ENCODE measurements at places on chromosomes 5 and 9. TPM values are rescaled to one million over a fixed set of nuclear protein-coding genes. Genes with fewer than 3 reads are reported as not detected.

Gene PPWD1
- total RNA-seq, result 56.9 TPM

DNA sequence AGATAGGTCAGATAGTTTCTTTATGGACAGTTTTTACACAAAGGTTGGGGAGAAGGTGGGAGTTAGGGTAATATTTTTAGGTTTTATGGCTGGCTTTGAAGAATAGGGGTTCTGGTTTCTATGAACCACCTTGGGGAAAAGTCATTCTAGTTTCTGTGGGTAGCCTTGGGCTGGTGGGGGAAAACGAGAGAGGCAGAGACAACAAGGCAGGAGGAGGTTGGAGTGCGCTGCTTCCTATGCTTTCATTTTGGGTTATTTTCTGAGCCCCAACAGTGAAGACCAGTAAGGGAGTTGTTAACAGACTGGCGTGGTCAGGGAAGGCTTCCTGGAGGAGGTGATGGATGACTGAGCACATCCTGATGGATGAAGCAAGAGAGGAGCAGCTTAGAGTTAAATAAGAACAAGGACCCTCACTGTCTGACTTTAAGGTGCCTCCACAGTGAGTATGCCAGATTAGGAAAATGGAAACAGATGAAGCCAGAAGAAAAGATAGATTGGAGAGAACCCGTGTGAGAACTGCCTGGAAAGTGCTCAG, 81.9 kb downstream of the PDZD2 start:
- DNase-seq, result no peak

- no peak for DNase-seq
Measured at GRCh38 chr5:307306-307705, 14.2 kb upstream of the AHRR start.

Gene TMEM215
- not detected for total RNA-seq

DNA sequence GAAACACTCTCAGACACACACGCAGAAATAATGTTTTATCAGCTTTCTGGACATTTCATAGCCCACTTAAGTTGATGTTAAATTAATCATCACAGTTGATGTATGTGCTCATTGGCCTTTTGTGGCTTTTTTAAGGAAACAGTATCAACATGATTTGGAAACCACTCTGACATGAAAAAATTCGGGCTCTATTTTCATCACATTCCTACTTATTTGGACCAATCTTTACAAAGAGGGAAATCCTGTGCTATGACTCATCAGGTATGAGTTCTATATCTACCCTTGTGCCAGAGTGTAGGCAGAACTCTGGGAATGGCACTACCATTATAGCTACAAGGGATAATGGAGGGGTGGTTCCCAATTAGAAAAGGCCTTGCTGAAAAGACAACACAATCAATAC, 388.4 kb upstream of the PTGER4 start:
- DNase-seq, result no peak

Gene HNRNPAB
- 214 TPM for total RNA-seq

DNA sequence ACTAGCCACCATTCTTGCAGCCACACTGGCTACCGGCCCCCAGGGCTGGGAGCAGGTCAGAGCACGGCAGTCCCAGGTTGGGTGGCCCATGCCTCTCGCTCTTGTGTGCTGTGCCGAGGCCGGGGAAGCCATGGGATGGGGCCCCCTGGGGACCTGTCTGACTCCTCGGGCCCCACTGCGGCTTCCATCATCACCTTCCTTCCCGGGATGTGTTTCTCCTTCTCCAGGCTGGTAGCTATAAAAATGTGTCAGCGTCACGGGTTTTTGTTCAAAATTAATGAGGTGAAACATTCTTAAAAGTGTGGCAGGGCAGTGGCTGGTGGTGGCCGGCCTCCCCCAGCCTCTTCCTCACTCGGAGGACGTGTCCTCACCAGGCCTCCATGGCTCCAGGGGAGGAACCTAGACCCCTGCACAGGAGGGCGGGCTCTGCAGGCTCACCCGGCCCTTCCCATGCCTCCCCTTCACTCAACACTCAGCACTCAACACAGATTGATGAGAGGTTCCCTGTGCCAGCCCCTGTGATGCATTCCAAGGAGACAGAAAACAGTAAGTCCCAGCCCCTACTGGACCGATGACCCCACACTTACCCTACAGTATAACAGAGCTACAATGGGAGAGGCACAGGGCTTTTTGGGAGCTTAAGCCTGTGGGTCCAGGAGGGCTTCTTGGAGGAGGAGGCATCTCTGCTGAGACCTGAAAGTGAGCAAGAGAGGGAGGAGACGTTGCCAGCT, 43.2 kb downstream of the PTGES start:
- DNase-seq, result no peak

GRCh38 chr5:178730940-178731265, 444 bp upstream of the ZNF354A start:
- DNase-seq, result no peak

DNA sequence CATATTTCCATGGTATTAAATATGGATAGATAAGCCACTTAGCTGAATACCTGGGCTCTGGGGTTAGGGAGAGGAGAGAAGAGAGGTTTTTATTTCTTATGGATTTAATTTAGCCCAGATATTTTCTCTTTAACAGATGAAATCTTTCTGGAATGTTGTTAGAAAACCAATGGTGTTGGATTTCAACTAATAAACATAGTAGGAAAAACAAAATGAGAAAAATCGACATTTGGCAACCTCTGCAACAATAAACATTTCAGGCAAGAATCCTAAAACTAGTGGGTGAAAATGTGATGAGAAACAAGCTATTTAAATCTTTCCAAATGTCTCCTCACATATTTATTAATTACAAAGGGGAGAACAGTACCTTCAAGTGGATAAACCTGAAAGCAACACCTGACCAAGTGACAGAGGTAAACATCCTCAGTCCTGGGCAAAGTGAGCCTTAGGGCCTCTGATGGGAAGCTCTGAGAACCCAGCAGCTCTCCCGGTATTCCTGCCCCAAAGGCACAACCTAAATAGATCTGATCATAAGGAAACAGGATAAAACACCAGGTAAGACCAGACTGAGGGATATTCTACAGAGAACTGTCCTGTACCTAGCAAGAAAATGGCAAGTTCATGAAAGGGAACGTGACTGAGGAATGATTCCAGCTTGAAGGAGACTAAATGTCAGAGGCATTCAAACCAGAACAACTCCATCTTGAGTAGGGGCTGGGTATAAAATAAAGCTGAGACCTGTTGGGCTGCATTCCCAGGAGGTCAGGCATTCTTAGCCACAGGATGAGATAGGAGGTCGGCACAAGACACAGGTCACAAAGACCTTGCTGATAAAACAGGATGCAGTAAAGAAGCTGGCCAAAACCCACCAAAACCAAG, 163.7 kb downstream of the ESM1 start:
- no peak for DNase-seq

- no peak for DNase-seq
Measured at GRCh38 chr9:33703430-33704102, 91.8 kb upstream of the PRSS3 start.

DNA sequence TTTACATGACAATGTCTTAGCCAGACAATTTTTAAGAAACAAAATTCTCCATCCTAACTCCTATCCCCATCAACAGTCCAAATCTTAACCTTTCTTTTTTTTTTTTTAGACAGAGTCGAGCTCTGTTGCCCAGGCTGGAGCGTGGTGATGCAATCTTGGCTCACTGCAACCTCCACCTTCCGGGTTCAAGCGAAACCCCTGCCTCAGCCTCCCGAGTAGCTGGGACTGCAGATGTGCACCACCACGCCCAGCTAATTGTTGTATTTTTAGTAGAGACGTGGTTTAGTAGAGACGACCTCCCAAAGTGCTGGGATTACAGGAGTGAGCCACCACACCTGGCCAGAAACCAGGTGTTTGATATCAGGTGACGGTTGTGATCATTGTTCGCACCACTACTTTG, 10.2 kb downstream of the ABL1 start:
- no peak for DNase-seq

DNA sequence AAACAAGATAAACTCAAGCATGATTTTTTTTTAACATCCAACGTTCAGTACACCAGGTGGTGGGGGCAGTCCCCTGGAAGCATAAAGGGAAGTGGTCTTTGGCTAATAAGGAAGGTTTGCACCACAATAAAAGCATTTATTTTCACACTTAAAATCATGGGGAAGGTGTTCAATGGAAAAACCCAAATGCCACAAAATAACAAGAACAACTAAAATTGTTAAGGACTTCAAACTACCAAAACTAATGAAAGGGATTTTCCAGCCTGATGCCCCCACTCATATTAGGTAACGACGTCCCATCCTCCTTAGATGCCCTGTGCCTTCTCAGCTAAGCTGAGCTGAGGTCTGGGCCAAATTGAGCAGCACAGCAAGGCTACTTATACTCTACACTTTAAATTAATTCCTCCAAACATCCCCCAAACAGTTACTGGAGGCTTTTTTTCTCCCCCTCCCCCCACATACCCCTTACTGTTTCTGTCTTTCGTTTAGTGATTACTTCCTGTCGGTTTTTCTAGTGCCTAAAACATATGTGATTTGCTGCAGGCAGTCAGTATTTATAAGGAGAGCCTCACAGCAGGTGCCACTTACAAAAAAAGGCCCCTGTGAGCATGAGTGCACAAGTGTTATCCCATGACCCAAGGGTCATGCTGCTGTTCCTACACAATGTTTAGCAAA, 259.7 kb upstream of the ZNF608 start:
- no peak for DNase-seq

All from progenitor cell of endocrine pancreas (in vitro differentiated cells).